ENCODE measurements at places on chromosomes 4 and X.

DNA sequence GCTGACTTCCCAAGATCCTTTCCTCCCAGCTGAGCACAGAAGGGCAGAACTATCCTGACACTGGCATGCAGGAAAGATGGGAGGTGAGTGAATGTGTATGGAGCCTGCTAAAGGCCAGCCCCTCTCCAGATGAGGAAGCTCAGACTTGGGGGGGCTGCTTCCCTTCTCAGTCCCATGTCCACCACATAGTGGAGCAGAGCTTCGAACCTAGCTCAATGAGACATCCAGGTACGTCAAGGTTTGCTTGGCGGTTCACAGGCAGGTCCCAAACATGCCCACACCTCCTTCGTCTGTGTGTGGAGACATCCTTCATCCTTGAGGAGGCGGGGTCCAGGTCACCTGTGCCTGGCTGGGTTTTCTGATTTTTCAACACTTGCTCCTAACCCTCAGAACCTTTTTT lies 31.3 kb downstream of the ACSL1 start:
- no peak for DNase-seq

DNA sequence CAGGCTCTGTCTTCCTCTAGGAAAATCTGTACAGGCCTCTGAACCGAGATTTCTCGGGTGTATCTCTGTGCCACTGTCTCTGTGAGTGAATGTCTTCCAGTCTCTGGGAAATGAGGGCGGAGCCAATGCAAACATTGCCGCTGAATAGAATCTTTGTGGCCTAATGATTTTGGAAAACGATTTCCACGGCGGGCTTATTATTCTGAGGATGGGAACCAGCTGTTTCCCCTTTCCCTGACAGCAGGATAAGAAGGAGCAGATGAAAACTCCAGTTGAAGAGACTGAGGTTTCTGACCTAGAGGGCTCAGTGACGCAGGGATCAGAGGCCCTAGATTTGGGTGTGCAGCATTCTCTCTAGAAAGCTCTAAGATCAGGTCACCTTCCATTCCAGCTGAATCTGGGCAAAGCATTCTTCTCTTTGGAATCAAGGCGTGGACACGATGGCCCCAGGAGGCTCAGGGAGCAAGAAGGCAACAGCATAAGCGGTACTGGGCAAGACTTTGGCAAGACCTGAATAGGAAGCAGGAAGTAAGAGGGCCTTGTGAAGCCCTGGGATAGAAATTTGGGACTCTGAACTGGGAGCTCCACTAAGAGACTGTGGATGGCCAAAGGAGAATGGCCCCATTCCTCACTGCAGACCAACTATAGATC lies 47.3 kb downstream of the PJA1 start:
- no peak for DNase-seq

DNA sequence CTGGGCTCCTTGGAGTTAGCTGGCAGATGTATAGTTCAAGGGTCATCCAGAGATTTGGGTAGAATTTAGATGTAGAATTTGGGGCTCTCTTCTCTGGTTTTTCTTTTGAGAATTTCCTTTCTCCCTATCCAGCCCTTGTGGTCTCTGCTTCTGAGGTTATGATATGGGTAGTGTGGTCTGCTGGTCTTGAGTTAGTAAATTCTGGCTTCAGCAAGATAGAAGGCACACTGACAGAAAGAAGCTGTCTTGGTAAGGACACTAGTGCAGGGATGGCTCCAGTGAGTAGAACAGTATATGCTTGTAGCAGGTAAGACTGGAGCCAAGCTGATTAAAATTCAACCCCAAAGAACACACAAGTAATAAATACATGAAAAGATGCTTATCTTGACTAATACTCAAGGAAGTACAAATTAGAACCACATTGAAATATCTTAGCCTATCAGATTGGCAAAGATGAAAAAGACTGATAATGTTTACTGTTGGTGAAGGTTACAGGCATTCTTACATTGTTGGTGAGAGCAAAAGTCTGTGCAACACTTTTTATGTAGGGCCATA lies 2.1 kb upstream of the IL9R start:
- DNase-seq = no peak

DNA sequence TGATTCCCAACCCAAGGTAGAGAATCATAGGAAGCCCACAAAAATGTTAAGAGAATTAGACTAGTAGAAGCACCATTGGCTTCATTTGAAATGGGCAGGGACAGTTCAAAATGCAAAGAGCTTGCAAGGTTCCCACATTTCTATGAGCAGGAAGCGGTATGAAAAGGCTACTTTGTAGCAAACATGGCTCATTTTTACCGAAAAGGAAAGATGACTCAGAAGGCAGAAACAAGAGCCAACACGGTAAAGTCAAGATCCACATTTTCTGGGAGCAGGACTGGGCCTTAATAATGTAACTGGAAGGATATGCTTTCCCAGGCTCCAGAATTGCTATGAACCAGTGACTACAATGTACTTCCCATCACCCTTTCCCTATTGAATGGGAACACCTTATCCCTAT lies 89.5 kb downstream of the GLRA3 start:
- DNase-seq = no peak

GRCh38 chrX:2907295-2907694 lies 21.8 kb downstream of the ARSD start:
- DNase-seq = no peak

GRCh38 chrX:150525061-150525919 lies 43.1 kb upstream of the MTM1 start:
- DNase-seq = no peak

DNA sequence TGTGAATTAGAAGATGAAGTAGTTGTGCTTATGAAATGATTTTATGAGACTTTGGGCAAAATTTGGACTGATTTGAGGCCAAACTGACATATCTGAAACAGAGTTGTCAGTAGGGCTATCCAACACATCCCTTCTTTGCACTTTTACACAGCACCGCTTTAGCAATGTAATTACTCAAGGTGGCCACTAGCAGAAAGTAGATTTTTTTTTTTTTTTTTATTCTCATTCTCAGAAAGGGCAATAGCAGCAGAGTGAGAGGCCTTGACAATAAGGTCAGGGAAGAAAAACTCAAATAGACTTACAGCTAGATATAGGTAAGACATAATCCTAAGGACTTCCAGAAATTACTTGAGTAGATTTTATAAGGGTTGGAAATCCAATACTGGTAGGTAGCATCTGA lies 414.3 kb downstream of the NAP1L3 start:
- no peak for DNase-seq

- no peak for DNase-seq
Observed at GRCh38 chrX:43552156-43552555, 103.9 kb upstream of the MAOA start.

DNA sequence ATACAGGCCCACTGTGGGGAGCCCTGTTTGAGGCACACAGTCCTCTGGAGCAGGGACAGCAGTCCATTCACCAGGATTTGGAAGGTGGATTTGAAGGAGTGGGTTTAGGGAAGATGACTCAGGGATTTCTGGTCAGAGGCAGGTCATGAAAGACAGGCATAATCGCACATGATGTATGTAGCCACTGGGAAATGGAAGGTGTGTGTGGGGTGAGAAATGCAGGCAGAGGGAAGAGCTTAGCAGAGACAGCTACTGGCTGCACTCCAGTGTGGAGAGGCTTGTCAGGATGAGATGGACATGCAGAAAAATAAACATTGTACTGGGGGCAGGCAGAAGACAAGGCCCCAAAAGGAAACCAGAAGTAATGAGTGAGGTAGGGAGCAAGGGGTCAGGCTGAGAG lies 85.2 kb upstream of the STS start:
- DNase-seq = no peak

- no peak for DNase-seq
Observed at GRCh38 chr4:183352546-183352945, 30.3 kb upstream of the CLDN24 start.

DNA sequence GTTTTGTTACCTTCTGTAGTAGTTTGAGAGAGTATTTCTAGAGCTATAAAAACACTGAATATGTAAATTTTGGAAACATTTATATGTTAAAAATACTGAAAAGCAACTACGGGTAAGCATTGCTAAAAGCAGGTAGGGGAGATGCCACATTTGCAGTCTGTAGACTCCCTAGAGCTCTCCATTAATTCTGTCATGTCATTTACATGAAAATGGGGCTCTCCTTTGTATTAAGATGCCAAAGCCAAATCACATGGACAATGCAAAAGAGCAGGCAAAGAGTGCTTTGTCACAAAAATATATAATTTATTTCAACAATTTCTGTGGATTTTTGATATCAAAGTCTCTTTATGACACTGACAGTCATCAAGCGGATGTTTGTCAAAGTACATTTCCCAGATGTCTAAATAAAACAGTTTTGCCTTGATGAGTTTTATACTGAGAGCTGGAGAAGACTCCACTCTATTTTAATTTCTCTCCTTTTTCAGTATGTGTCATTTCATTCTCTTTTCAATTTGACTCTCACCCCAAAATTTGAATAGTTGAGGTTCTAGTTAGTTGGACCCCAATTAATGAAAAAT lies 51.8 kb downstream of the LDB2 start:
- no peak for DNase-seq

DNA sequence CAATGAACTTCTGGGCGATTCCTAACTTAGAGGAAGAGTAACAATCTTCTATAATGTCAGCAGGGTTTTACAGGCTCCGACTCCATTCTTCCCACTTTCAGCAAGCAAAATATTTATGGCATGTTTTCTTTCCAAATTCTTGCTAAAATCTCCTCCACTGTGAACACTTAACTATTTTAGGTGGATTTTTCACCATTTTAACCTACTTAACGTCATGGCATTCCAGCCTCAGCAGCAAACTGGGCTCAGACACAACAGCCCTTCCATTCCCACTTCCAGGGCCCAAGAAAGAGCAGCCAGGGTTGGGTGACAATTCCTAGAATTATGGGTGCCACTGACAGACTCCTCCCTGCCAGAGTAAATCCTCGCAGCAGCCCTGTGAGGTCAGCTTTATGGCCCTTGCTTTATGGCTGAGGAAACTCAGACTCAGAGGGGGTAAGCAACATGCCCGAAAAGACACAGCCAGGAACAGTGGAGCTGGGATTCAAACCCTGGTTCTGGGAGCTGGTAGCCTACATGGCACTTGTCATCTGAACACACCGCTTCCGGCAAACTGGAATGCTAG lies 112.8 kb upstream of the MAP3K15 start:
- no peak for DNase-seq

DNA sequence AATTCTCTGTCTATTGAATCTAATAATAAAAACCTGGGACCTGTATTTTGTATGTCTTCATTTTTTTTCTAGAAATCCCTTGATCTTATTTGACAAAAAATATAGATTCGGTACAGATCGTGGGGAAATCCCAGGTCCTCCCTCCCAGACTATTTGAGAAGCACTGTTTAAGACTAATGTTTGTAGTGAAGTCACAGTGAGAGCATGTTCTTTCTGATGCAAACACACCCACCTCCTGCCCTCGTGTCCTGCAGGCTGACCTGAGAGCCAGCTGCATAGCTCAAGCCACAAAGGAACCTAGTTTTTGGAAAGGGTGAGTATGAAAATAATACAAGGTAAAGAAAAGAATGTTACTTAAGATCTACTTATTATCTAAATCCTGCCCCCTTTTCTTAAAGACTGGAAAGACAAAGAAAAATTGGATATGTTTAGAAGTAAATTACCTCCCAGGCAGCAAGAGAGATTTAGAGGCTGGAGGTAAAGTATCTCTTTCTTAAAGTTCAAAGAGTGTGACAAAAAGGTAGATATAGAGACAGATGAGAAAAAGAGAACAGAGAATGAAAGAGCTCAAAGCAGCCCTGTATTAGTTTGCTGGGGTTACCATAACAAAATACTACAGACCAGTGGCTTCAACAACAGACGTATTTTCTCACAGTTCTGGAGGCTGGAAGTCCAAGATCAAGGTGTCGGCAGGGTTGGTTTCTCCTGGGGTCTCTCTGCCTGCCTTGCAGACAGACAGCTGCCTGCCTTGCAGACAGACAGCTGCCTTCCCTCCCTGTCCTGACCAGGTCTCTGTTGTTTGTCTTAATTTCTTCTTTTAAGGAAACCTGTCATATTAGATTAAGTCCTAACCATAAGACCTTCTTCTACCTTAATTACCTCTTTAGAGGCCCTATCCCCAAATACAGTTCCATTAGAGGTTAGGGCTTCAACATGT lies 20.4 kb upstream of the DCTD start:
- no peak for DNase-seq

- no peak for DNase-seq
Observed at GRCh38 chrX:131650637-131651410, 107.0 kb downstream of the OR13H1 start.

DNA sequence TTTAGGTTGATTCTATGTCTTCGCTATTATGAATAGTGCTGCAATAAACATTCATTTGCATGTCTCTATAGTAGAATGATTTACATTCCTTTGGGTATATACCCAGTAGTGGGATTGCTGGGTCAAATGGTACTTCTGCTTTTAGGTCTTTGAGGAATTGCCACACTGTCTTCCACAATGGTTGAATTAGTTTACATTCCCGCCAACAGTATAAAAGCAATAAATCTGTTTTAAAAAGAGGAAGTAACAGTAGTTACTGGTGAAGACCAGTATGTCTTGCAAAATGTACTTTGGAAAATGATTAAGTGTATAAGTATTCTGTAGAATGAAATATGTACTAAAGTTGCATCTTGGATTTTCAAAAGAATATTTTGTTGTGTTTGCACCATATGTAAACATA lies 77.3 kb downstream of the SHROOM4 start:
- DNase-seq = no peak

DNA sequence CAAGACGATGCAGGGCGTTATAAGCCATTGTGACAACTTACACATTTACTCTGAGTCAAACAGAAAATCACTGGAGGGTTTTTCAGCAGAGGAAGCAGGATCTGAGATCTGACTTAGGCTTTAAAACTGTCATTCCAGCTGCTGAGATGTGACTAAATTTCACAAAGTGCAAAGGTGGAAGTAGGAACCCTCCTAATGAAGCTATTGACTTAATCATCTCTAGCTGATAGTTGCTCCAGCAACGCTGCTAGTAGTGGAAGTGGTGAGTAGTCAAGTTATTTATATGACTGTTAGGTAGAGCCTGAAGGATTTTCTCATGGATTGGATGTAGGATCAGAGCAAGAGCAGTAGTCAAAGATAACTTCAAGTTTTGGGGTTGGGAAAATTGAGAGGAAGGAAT lies 218.6 kb downstream of the GRID2 start:
- DNase-seq = no peak

DNA sequence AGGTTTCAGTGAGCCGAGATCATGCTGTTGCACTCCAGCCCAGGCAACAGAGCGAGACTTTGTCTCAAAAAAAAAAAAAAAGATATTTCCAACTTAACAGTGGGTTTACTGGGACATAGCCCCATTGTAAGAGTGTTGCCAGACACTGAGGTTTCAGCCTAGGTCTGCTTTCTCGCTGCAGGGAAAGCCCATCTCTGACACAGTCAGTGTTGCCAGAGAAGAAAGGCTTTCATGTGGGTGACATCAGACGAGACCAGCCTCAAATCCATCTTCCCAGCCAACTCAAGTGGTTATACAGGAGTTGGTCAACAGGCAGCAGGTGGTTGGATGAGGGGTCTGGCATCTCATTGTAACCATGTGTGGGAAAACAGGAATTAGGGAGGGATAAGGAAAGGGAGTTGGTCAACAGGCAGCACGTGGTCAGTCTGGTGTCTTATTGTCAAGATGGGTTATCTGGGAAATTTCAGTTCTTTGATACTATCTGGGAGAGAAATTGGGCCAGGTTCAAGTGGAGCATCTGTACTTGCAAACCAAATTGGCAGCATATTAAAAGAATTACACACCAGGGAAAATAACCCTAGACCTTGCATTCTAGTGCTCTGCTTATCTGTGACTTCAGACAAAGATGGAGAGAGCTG lies 41.1 kb downstream of the NELFA start:
- no peak for DNase-seq
